Pancreas (tissue), 10 donors: ENCODE measurements at places on chromosomes 6 and 20. TPM values are rescaled to one million over a fixed set of nuclear protein-coding genes. Genes with fewer than 3 reads are reported as not detected.
A peak's percentile ranks its signal among the peaks of the same experiment; 100 is the strongest.

The GJE1 gene
- polyA plus RNA-seq: not detected

The WFDC10B gene
- not detected for polyA plus RNA-seq

The LY6G6F gene
- polyA plus RNA-seq: not detected

The ELOVL4 gene
- 2.4 TPM for polyA plus RNA-seq

The SRC gene
- polyA plus RNA-seq: 64.6 TPM

The COL11A2 gene
- 3.1 TPM for polyA plus RNA-seq

The RNF8 gene
- polyA plus RNA-seq: 5.8 TPM

The CDH26 gene
- polyA plus RNA-seq: 0.89 TPM

The NOX3 gene
- polyA plus RNA-seq: not detected

The FAM83B gene
- polyA plus RNA-seq: 0.46 TPM

The DEFB110 gene
- polyA plus RNA-seq: not detected

The GFOD1 gene
- 1.4 TPM for polyA plus RNA-seq

The MMP24 gene
- 6.5 TPM for polyA plus RNA-seq

The AIF1 gene
- polyA plus RNA-seq: 16.4 TPM

The SEMG1 gene
- polyA plus RNA-seq: not detected

The TREM2 gene
- polyA plus RNA-seq: 2.1 TPM

The TGM3 gene
- polyA plus RNA-seq: 0.40 TPM

DNA sequence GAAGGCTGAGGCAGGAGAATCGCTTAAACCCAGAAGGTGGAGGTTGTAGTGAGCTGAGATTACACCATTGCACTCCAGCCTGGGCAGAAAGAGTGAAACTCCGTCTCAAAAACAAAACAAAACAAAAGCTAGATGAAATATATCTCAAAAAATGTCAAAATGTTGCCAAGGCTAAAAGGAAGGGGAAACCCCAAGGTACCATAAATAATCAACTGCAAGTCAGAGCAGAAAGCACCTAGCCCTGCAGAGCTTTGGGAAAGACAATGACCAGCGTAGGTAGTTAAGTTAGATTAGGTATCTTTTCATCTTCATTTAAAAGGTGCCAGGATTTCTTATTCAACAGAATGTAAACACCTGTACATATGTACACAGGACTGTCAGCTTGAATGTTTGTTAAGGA, 33.0 kb downstream of the AKIRIN2 start:
- DNase-seq: no peak
- H3K27ac ChIP-seq: no peak overlapping the region
- no peaks in the 10 kb centered on the region for H3K36me3 ChIP-seq

GRCh38 chr6:46510651-46511050, 19.4 kb upstream of the RCAN2 start:
- no peaks in the 10 kb centered on the region for H3K36me3 ChIP-seq
- DNase-seq: no peak
- peaks cover 17% of the 10 kb centered on the region for H3K4me1 ChIP-seq
- no peaks in the 10 kb centered on the region for H3K27me3 ChIP-seq
- H3K4me3 ChIP-seq: no peak overlapping the region

DNA sequence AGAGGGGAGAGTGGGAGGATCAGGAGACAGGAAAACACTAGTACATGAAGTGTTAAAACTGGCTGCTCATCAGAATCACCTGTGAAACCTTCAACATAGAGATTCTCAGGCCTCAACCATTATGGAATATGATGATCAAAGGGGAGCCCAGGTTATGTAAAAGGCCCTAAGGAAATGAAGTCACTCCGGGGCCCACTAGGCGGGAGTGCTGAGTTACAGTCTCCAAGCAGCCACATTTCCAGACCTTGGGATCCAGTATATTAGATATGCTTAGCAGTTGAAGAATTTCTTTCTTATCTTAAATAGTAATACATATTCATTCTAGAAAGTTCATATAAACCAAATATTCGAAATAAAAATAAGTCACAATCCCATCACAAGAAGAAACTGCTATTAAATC, 476.3 kb downstream of the PRKN start:
- H3K4me3 ChIP-seq: no peak overlapping the region
- no peaks in the 10 kb centered on the region for H3K4me1 ChIP-seq
- no peaks in the 10 kb centered on the region for H3K27me3 ChIP-seq
- no peaks in the 10 kb centered on the region for H3K36me3 ChIP-seq

DNA sequence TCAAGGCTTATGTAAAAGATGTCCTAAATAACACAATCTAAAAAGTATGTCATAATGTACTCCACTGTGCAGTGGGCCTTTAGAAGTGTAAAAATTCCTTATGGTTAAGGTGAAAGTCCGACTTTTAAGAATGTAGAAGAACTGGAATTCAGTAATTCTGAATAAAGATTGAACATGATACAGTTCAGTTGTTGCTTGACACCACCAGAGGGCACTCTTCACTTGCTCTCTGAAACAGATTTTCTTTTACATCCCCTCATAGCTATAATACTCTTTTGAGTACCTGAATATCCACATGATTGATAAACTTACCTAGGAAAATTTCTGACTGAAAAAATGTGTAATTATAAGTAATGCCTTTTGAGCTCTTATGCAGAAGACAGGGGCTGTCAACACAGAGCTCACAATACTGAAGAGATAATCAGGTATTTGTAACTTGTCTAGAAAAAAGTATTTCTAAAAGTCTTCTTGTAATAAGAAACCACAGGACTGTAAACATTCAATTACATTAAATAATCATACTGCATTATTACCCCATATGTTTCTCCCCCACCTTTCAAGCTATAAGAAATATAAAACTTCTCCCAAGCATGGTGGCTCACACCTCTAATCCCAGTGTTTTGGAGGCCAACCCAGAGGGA, 92.1 kb downstream of the POPDC3 start:
- no peak for DNase-seq
- no peak overlapping the region for H3K27ac ChIP-seq
- no peak overlapping the region for H3K4me3 ChIP-seq

DNA sequence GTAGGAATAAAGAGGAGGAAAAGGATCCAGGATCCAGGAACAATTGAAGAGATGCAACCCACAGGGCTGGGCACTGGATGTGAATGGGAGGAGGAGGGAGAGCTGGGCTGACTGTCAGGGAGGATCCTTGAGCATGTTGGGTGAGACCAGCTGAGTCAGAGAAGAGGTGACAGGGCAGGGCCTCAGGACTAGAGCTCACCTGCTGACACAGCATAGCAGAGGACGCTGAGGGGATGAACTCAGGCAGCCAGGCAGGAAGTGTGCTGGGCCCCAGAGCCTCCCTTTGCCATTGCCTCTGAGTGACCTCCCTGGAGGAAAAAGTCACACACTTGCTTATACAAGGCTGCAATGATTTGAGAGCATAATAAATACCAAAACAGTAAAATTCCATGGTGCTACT, 72.3 kb downstream of the ZNF133 start:
- no peak overlapping the region for H3K4me3 ChIP-seq
- no peaks in the 10 kb centered on the region for H3K4me1 ChIP-seq
- H3K36me3 ChIP-seq: no peaks in the 10 kb centered on the region
- H3K27me3 ChIP-seq: no peaks in the 10 kb centered on the region
- H3K27ac ChIP-seq: no peak overlapping the region

- H3K4me3 ChIP-seq: no peak overlapping the region
- no peaks in the 10 kb centered on the region for H3K36me3 ChIP-seq
- DNase-seq: no peak
- no peaks in the 10 kb centered on the region for H3K4me1 ChIP-seq
- peaks cover 25% of the 10 kb centered on the region for H3K27me3 ChIP-seq
Measured at GRCh38 chr6:133898263-133898662, 9.3 kb downstream of the TCF21 start.

DNA sequence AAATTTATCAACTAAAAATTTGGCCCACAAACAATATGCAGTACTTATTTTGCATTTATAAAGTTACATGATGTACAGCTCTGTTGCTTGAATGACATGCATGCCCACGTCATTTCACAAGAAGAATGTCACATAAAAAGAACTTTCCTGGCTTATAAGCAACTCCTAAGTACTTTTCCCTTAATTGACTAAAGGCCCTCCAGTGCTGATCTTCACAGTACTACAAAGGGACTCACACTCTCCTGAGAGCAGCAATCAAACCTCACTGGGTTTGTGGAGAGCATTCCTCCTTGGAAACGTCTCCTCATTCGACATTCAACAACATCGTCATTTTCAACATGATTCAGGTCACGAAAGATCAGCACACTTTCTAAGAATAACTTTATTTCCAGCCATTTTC, 111.1 kb downstream of the IPCEF1 start:
- no peak overlapping the region for H3K27ac ChIP-seq
- no peak for DNase-seq
- peaks cover 3% of the 10 kb centered on the region for H3K4me1 ChIP-seq
- no peak overlapping the region for H3K4me3 ChIP-seq

GRCh38 chr20:3632311-3633004, 30.7 kb downstream of the GFRA4 start:
- H3K4me1 ChIP-seq: peaks cover 10% of the 10 kb centered on the region
- no peaks in the 10 kb centered on the region for H3K27me3 ChIP-seq
- DNase-seq: no peak
- H3K36me3 ChIP-seq: no peaks in the 10 kb centered on the region

- DNase-seq: no peak
- peaks cover 8% of the 10 kb centered on the region for H3K4me1 ChIP-seq
- no peaks in the 10 kb centered on the region for H3K36me3 ChIP-seq
- H3K4me3 ChIP-seq: no peak overlapping the region
- no peak overlapping the region for H3K27ac ChIP-seq
Measured at GRCh38 chr6:17867880-17868279, 119.6 kb downstream of the KIF13A start.

DNA sequence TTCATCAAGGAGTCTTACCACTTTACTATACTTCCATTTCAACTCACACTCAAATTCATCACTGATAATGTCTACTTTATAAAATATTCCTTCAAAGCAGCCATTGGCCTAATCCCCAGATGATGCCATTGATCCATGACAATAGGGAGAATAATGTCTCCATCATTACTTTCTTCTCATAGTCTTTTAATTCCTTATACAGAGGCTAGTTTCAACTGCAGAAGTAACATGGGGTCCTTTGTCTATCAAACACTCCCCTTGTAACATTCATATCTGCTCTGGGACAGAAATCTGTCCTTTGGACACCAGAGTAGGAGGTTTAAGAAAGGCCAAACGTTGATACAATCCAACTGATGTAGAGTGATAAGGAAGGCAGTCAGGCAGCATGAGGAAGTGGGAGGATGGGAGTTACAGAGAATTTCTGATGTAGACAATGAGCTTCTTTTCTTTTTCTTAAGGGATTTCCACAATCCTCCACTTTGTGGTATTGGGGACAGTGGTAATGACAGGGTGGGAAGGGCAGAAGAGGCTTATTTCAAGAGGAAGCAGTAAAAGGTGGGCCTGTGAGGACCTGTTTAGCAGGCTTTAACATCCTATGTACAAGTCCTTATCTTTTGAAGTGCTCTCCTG, 18.9 kb upstream of the HLA-DOA start:
- peaks cover 4% of the 10 kb centered on the region for H3K4me1 ChIP-seq
- H3K27ac ChIP-seq: peak overlapping the region; percentile 38
- H3K4me3 ChIP-seq: no peak overlapping the region

GRCh38 chr6:136090929-136091328, 159.2 kb downstream of the MTFR2 start:
- no peaks in the 10 kb centered on the region for H3K36me3 ChIP-seq
- no peaks in the 10 kb centered on the region for H3K4me1 ChIP-seq

DNA sequence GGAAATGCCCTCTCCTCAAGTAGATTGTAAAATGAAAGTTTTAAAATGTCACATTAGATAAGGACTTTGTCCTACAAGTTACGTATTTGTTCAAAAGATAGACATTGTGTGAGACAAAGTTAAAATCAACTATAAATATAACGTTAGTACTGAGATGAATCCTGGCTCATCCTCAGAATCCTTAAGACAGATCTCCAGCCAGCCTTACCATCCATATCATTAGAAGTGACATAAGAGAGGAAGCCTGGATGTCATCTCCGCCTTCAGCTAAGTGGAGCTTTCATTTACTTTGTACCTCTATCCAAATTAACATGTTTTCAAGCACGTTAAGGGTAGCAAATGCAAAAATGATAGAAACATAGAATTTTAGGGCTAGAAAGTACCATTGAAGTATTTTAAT, 59.1 kb downstream of the SCAF8 start:
- peaks cover 6% of the 10 kb centered on the region for H3K36me3 ChIP-seq
- no peak overlapping the region for H3K4me3 ChIP-seq
- H3K27ac ChIP-seq: no peak overlapping the region
- peaks cover 5% of the 10 kb centered on the region for H3K4me1 ChIP-seq

- no peaks in the 10 kb centered on the region for H3K27me3 ChIP-seq
- H3K36me3 ChIP-seq: no peaks in the 10 kb centered on the region
- H3K27ac ChIP-seq: no peak overlapping the region
- no peak for DNase-seq
Measured at GRCh38 chr20:9573335-9574151, 59.2 kb downstream of the LAMP5 start.

DNA sequence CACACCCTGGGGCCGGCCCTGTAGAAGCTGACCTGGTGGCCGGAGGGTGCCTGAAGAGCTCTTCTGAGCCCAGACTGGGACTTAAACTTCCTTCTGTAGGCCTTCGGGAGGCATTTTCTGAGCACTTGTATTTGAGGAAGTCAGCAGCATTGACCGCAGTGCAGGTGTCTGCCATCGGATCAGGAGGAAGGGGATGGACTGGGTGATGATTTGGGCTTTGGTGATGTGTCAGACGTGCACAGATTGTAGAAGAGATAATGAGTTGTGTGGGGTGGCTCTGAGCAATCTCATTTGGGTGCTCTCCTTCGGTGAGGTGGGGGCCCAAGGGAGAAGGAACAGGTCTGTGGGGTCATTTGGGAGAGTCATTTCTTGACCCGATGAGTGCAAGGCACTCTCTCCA, 150.9 kb downstream of the ARID1B start:
- no peaks in the 10 kb centered on the region for H3K27me3 ChIP-seq
- H3K27ac ChIP-seq: no peak overlapping the region
- H3K36me3 ChIP-seq: no peaks in the 10 kb centered on the region
- peaks cover 28% of the 10 kb centered on the region for H3K4me1 ChIP-seq
- no peak overlapping the region for H3K4me3 ChIP-seq
- DNase-seq: no peak

DNA sequence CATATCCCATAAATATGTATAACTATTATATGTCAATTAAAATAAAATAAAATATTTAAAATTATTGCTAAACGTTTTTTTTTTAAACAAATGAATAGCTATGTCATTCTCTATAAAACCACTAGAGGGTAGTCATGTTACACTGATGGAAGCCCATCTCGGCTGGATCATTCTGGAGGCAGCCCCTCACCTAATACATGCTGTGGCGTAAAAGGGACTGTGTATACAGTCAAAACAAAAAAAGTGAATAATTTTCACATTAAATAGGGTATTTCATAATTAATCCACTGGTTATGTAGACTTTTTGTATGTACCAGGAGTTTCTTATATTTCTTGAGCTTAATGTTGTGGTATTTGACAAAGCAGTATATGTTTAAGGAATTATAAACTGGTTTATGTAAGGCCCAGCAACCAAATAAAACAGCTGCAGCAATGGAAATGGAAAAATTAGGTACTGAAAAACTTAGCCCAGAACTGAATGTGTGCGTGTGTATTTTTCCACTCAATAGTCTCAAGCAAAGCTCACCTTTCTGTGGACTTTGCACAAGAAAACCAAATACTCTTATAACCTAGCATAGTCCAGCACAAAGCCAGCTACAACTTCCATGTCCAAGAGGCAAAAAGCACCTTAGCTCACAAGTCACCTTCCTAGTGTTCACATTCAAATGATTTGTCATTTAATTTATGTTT, 81.7 kb downstream of the COL9A1 start:
- H3K4me1 ChIP-seq: peaks cover 5% of the 10 kb centered on the region
- no peak overlapping the region for H3K27ac ChIP-seq
- no peaks in the 10 kb centered on the region for H3K36me3 ChIP-seq
- no peaks in the 10 kb centered on the region for H3K27me3 ChIP-seq
- no peak overlapping the region for H3K4me3 ChIP-seq
- no peak for DNase-seq
